ENCODE measurements at places on chromosomes 13 and 19. TPM values are rescaled to one million over a fixed set of nuclear protein-coding genes. Genes with fewer than 3 reads are reported as not detected.
A peak's percentile ranks its signal among the peaks of the same experiment; 100 is the strongest.

The ANKRD27 gene
- total RNA-seq: 36.4 TPM

- no peak overlapping the region for H3K27ac ChIP-seq
- peaks cover 11% of the 10 kb centered on the region for H3K4me1 ChIP-seq
- H3K4me3 ChIP-seq: no peak overlapping the region
- peaks cover 3% of the 10 kb centered on the region for H3K36me3 ChIP-seq
- DNase-seq: no peak
Observed at GRCh38 chr13:99495466-99496183, 5.6 kb upstream of the TM9SF2 start.

DNA sequence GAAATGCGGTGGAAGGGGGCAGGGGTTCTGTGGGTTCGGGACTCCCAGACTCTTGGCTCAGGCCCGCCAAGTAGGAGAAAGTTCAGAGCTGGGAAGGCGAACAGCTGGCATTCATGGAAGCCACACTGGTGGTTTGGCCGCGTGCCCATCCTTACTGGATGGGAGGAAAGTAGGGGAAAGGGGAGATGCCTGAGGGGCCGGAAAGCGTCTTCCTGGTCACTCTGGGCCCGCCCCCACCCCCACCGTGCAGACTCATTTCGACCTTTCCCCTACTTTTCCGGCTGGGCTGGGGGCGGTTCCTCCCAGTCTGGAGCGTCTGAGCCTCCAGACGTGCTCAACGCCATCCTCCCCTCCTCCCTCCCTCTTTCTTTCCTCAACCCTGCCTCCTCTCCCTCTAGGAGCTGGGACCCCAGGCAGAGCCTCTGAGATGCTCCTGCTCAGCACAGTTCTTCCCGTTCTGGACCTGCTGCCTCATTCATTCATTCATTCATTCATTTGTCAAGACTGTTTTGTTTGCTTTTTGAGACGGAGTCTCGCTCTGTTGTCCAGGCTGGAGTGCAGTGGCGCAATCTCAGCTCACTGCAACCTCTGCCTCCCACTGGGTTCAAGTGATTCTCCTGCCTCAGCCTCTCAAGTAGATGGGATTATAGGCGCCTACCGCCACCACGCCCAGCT lies 3.5 kb downstream of the ANGPTL4 start:
- H3K36me3 ChIP-seq: peaks cover 2% of the 10 kb centered on the region
- H3K27ac ChIP-seq: no peak overlapping the region
- H3K4me3 ChIP-seq: no peak overlapping the region
- DNase-seq: no peak

DNA sequence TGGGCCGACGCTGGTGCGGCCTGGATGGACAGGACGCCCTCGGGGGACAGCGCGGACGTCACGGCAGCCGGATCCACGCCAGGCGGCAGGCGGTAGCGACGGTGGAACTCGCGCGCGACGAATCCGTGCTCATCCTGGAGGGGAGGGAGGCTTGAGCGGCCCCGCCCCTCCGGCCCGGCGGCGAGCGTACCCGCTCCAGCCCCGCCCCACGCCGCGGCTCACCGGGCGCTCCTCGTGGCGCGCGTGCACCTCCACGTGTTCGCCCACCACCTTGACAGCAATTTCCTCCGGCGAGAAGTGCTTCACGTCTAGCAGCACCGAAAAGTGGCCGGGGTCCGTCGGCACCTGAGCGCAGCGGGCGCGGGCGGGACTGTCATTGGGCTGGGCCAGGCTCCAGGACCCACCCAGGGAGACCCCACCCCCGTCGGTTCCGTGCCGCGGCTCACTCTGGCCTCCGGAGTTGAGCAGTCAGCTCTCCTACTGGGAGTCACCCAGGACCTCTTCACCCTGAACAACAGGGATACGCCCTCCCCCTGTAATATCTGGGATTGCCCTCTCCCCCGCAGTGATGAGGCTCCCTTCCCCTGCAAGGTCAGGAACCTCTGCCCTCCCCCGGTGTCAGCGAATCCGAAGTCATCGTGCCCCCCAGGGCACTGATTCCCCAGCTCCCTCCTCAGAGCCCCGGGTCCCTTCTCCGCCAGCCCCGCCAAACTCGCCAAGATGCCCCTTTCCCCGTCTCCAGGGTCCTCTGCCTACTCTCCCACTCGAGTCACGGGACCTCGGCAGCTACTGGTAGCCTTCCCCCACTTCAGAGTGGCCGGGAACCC lies 1.1 kb downstream of the HSPB6 start:
- H3K36me3 ChIP-seq: peaks cover 13% of the 10 kb centered on the region
- H3K4me3 ChIP-seq: peak overlapping the region; percentile 34
- H3K27me3 ChIP-seq: peaks cover 20% of the 10 kb centered on the region
- peaks cover 12% of the 10 kb centered on the region for H3K4me1 ChIP-seq
- H3K27ac ChIP-seq: peak overlapping the region; percentile 6

The CHST8 gene
- total RNA-seq: 3.4 TPM

- H3K27ac ChIP-seq: no peak overlapping the region
- no peak overlapping the region for H3K4me3 ChIP-seq
- no peaks in the 10 kb centered on the region for H3K27me3 ChIP-seq
- H3K4me1 ChIP-seq: no peaks in the 10 kb centered on the region
- peaks cover 12% of the 10 kb centered on the region for H3K36me3 ChIP-seq
Observed at GRCh38 chr13:98364647-98365046, 187.6 kb upstream of the RNF113B start.

GRCh38 chr13:63636316-63636993 lies 2220.8 kb upstream of the PCDH20 start:
- no peaks in the 10 kb centered on the region for H3K27me3 ChIP-seq
- DNase-seq: no peak

DNA sequence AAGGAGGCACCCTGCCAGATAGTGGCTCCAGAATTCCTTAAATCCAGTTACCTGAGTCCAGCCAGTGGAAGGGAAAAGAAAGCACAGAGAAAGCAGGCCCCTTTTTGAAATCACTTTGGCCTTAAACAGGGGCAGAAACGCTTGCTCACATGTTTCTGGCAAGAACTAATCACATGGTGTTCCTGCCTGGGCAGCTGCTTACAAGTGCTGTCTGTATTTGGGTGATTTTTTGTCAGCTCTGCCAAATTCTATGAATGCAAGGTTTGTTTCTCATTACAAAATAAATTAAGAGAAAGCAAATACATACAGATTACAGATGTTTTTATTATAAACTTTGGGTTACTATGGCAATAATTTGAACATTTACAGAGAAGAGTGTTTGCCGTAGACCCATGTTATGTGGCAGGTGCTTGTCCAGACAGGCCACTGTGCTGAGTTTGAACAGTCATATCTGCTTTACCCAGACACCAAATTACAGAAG lies 1237.8 kb downstream of the SLITRK5 start:
- peak overlapping the region; percentile 45 for H3K27ac ChIP-seq
- no peak for DNase-seq
- H3K27me3 ChIP-seq: no peaks in the 10 kb centered on the region
- no peaks in the 10 kb centered on the region for H3K36me3 ChIP-seq

DNA sequence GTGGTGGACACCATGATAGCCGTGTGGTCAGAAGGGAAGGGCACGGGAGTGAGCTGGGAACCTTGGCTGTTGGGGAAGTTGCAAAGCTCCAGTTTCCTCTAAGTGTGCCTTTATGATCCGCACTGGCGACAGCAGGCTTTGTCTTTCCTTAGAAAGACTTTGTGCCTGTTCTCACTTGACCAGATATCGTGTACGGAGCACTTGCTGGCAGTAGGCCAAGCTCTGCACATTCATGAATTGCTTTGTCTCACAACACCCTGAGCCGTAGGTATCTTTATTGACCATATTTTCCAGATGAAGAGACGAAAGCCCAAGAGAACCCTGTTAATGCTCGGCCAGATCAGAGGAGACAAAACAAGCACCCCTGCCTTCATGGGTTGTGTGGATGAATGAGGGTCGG lies 15.1 kb downstream of the CUL4A start:
- DNase-seq: no peak
- H3K4me1 ChIP-seq: peaks cover 5% of the 10 kb centered on the region
- peaks cover 28% of the 10 kb centered on the region for H3K36me3 ChIP-seq
- no peak overlapping the region for H3K4me3 ChIP-seq
- H3K27me3 ChIP-seq: no peaks in the 10 kb centered on the region

The FGF22 gene
- 0.43 TPM for total RNA-seq

GRCh38 chr19:29893606-29894284 lies 48.3 kb upstream of the URI1 start:
- H3K4me1 ChIP-seq: no peaks in the 10 kb centered on the region
- H3K27me3 ChIP-seq: peaks cover 9% of the 10 kb centered on the region
- DNase-seq: no peak
- H3K27ac ChIP-seq: no peak overlapping the region
- no peak overlapping the region for H3K4me3 ChIP-seq
- no peaks in the 10 kb centered on the region for H3K36me3 ChIP-seq

GRCh38 chr13:109345433-109345941 lies 440.9 kb downstream of the IRS2 start:
- H3K36me3 ChIP-seq: no peaks in the 10 kb centered on the region
- peaks cover 3% of the 10 kb centered on the region for H3K27me3 ChIP-seq
- H3K4me3 ChIP-seq: no peak overlapping the region
- peaks cover 2% of the 10 kb centered on the region for H3K4me1 ChIP-seq

- H3K27ac ChIP-seq: peak within 1 kb of the TSS; percentile 98
- peak; percentile 94 for DNase-seq
- peaks cover 5% of the 10 kb centered on the region for H3K36me3 ChIP-seq
- no peaks in the 10 kb centered on the region for H3K27me3 ChIP-seq
- H3K4me3 ChIP-seq: peak within 1 kb of the TSS; percentile 91
Observed at GRCh38 chr19:10380313-10381102, at the start of gene TYK2. TSS of gene TYK2 (minus strand) at chr19:10380572. CDS start at chr19:10378406, 2,166 bp downstream.

GRCh38 chr13:30078059-30078458 lies 227.6 kb upstream of the UBL3 start:
- H3K27me3 ChIP-seq: peaks cover 3% of the 10 kb centered on the region
- H3K4me3 ChIP-seq: no peak overlapping the region
- no peak for DNase-seq
- H3K27ac ChIP-seq: no peak overlapping the region
- H3K36me3 ChIP-seq: no peaks in the 10 kb centered on the region
- peaks cover 3% of the 10 kb centered on the region for H3K4me1 ChIP-seq

The KLC3 gene
- total RNA-seq: 1.1 TPM

DNA sequence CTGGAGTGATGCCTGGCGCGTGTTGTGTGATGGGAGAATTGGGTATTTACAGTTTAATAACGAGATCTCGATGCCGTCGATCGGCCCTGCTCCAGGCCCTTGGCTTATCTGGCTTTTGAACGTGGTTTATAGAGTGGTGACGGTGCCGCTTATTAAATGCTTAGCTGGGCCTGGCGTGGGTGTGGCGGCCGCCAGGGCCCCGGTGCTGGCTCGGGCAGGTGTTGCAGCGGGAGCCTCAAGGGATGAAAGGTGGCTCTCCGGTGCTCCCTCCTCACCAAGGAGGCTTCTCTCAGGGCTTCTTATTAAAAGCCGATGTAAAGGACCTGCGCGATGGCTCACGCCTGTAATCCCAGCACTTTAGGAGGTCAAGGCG lies 173.8 kb downstream of the KDM4B start:
- H3K4me3 ChIP-seq: no peak overlapping the region
- no peak overlapping the region for H3K27ac ChIP-seq
- no peaks in the 10 kb centered on the region for H3K4me1 ChIP-seq
- peaks cover 20% of the 10 kb centered on the region for H3K36me3 ChIP-seq
- H3K27me3 ChIP-seq: no peaks in the 10 kb centered on the region

GRCh38 chr13:112756081-112756480 lies 66.2 kb downstream of the ATP11A start:
- no peak overlapping the region for H3K4me3 ChIP-seq
- no peak for DNase-seq
- no peak overlapping the region for H3K27ac ChIP-seq
- peaks cover 25% of the 10 kb centered on the region for H3K4me1 ChIP-seq
- no peaks in the 10 kb centered on the region for H3K27me3 ChIP-seq
- H3K36me3 ChIP-seq: peaks cover 15% of the 10 kb centered on the region

GRCh38 chr13:92806215-92806614 lies 420.4 kb upstream of the GPC6 start:
- no peak for DNase-seq
- H3K36me3 ChIP-seq: no peaks in the 10 kb centered on the region
- H3K4me3 ChIP-seq: no peak overlapping the region
- H3K4me1 ChIP-seq: no peaks in the 10 kb centered on the region
- no peaks in the 10 kb centered on the region for H3K27me3 ChIP-seq

DNA sequence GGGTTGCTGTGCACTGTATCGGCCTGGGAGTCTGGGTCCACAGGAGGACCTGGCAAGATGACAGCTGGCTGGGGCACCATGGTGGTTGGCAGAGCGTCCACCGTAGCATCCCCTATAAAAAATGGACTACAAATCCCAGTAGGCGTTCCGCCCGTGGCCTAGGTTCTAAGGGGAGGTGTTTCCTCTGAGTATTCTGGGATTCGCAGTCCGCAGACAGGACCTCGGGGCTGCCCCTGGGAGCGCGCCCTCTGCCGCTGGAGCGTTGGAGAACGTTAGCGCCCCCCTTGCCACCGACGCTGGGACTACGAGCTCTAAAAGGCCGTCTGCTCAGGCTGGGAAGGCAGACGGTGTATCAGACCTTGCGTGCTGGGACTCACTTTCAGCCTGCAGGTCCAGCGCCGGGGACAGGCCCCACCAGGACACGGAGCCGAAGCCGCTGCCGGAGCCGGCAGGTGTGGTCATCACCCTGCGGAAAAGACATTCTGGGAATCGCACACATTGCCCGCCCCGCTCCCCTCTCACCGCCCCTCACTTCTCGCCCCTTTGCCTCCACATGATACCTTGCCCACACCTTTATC lies 372 bp downstream of the DNAAF3 start:
- peaks cover 3% of the 10 kb centered on the region for H3K4me1 ChIP-seq
- DNase-seq: peak; percentile 73
- H3K36me3 ChIP-seq: no peaks in the 10 kb centered on the region
- H3K27me3 ChIP-seq: peaks cover 28% of the 10 kb centered on the region

- no peaks in the 10 kb centered on the region for H3K4me1 ChIP-seq
- H3K36me3 ChIP-seq: no peaks in the 10 kb centered on the region
- H3K4me3 ChIP-seq: no peak overlapping the region
- H3K27me3 ChIP-seq: no peaks in the 10 kb centered on the region
- no peak overlapping the region for H3K27ac ChIP-seq
Observed at GRCh38 chr13:101258071-101258470, 158.2 kb downstream of the NALCN start.

DNA sequence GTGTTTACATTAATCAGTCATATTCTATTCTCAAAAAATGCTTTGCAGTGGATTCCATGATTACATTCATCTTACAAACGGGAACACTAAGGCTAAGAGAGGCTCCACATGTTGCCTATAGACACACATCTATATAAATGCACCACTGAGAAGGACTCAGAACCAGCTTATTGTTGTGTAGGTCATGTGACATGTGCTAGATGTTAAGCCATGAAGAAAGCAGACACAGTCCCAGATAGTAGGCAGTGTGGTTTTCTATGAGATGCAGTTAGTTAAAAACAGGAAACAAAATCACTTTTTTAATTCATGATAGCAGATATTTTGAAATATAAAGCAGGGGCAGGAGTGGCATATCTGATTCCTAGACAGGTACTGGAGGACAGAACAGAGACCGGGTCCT lies 10.7 kb downstream of the SIGLEC6 start:
- H3K27ac ChIP-seq: no peak overlapping the region
- H3K4me1 ChIP-seq: no peaks in the 10 kb centered on the region
- H3K36me3 ChIP-seq: no peaks in the 10 kb centered on the region
- DNase-seq: no peak
- H3K4me3 ChIP-seq: no peak overlapping the region
- H3K27me3 ChIP-seq: peaks cover 15% of the 10 kb centered on the region

All from progenitor cell of endocrine pancreas (in vitro differentiated cells).